ENCODE measurements at places on chromosomes 11 and 22.

GRCh38 chr22:39352306-39352891, 2.6 kb downstream of the SYNGR1 start:
- no peak for DNase-seq

DNA sequence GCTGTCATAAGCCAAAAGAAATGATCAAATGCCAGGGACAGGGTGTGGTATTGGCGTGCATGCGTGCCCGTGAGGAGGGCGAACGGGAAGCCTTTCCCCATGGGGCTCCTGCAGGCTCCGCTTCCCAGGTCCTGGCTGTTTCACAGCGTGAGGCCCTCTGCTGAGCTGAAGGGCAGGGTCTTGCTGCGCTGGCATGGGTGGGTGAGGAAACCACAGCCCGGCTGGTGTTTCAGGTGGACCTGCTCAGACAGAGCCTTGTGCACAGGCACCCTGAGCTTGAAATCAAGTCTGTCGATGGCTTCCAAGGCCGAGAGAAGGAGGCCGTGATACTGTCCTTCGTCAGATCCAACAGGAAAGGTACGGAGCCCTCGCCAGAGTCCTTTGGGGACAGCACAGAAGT, 31.4 kb downstream of the IGHMBP2 start:
- DNase-seq, result no peak

GRCh38 chr11:120168960-120169681, 31.2 kb upstream of the TRIM29 start:
- no peak for DNase-seq

DNA sequence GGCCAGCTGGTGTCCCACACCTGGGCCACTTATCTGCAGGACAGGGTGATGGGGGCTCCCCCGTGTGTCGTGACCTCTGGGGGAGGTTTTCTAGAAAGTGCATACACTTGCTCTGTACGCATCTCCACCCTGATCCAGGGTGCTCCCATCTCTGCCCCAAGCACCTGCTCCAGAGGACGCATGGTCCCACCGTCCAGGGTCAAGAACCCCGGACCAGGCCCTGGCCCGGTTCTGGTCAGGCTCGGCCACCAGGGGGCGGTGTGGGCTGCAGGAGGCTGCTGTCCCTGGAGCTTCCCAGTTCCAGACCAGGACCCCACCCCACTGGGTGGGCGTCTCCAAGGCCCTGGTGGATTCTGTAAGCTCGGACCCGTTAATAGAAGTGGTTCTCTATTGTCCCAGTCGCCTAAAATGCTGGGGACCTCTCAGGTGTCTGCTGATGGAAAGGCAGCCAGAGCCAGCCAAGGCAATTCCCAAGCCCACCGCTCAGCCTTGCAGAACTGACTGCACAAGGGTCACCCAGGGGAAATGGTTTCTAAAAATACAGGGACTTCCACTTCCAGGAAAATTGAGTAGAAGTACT, 34.7 kb upstream of the SEPTIN5 start:
- DNase-seq, result no peak

- DNase-seq, result peak; percentile 40
Observed at GRCh38 chr22:23862103-23862502, 4.4 kb downstream of the SLC2A11 start.

Measured in renal cortical epithelial cell (primary cell).